ENCODE measurements at places on chromosomes 4 and X.

DNA sequence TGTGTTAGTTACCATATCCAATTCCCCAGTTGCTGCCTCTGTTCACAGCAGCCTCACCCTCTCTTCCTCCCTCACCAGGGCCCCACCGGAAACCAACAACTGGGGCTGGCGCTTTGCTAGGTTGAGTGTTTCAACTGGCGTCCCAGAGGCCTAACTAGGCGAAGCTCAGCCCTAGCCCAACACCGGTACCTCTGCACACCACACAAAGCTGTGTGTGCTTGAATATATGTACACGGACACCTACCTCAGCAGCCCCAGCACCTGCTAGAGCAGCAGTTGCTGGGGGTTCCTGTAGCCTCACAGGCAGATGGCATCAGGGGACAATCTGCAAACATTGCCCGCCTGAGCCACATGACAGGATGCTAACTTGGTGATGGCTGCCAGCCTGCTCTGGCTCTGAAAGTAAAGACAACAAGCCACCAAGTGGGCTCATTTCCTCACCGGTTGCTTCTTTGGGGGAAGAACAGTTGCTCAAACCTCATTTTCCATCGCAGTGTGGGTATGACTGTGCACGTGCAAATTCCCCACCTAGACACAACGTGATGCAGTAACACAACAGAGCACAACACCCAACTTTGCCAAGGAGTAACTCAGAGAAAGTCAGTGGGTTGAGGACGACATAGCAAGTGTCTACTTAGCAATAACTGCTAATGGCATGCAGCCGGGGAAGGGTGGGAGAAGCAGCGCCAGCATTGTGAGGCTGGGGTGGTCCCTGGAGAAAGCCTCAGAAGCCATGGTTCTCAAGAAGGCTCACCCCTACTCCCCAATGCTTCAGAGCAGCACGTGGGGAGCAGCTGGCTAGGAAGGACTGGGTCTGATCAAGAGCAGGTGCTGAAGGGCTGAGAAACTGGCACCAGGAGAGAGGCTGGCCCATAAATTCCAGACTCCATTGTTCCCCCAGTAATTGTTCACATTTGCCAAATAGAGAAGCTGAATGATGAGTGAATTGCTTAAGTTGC is 139.5 kb downstream of the SH3KBP1 start:
- DNase-seq: peak; percentile 80

GRCh38 chrX:6980981-6981380 is 166.5 kb upstream of the STS start:
- DNase-seq: no peak

GRCh38 chr4:149914119-149915115 is 98.8 kb upstream of the IQCM start:
- DNase-seq: no peak

- DNase-seq: no peak
These were observed 520.4 kb downstream of the NLGN4X start for GRCh38 chrX:5708251-5708650.

DNA sequence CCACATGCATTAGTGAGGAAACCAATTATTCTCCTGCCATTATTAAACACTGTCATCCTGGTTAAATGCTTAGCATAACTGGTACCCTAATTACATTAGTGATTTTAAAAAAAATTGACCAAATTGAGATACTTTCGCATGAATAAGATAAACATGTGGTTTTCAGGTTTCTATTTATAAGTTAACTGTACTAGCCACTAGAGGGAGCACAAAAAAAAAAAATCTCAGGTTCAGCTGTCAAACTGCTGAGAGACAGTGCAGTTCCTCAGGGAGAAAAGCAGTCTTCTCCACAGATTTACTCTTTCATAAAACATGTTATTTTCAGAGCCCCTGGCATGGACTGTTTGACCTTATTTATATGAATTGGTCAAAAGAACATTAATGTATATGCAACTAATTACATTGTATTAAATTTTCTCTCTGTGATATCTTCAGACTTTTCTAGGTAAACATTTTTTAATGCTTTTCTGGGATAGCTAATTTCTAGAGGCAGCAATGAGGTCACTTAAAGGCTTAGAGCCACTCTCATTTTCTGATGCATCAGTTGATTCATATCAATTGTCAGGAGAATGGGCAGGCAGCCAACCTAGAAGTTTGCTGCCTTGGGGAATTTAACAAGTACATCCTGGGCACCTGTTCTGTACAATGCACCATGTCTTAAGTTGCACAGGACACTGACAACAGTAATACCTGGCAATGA is 167.5 kb downstream of the CDS1 start:
- DNase-seq: no peak

GRCh38 chr4:173057901-173058300 is 110.7 kb upstream of the GALNT7 start:
- no peak for DNase-seq

- DNase-seq: no peak
These were observed 2.5 kb downstream of the AADAT start for GRCh38 chr4:170087163-170087700.

- DNase-seq: no peak
These were observed 9.0 kb downstream of the USO1 start for GRCh38 chr4:75733369-75733768.

- DNase-seq: no peak
These were observed 191.4 kb upstream of the NHS start for GRCh38 chrX:17183566-17183965.

DNA sequence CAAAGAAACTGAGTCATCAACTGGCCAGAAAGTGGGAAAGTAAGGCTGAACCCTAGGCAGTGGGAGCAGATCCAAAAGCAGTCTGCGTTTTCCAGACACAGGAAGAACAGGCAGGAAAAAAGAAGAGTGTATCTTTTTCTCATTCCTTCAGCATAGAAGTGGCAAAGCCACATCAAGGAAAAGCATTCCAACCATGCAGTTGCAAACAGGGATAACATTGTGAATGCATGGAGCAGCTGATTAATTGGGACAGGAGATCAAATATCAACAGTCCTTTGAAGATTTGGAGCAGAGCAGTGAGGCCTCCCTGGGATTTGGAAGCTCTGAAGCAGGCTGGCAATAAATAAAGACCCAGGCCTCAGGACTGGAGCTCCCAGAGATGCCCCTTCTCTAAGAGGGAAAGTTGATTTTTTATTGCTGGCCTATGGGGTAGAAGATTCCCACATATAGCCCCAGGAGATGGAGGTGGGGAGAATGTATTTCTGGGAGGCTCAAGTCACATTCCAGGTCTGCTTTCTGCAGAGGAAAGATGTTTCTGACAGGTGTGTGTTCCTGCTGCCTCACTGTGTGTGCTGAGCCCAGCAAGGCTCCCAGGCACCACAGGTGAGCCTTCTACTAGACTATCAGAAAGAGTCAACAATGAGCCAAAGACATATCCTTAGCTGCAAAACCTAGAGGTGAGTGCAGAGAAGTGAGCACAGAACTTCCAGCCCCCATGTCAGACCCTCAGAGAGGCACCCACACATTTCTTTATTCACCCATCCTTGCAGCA is 222.5 kb downstream of the RAB28 start:
- DNase-seq: no peak

All from CD4-positive, alpha-beta T cell treated with Interleukin-15 for 1 hour (primary cell).